ENCODE measurements at places on chromosomes 11 and 22. TPM values are rescaled to one million over a fixed set of nuclear protein-coding genes. Genes with fewer than 3 reads are reported as not detected.

The DDI1 gene
- not detected for total RNA-seq

GRCh38 chr22:25023879-25024278 lies 71.4 kb downstream of the KIAA1671 start:
- H3K27me3 ChIP-seq = peaks cover 21% of the 10 kb centered on the region
- no peak overlapping the region for H3K4me3 ChIP-seq
- no peaks in the 10 kb centered on the region for H3K36me3 ChIP-seq
- peaks cover 20% of the 10 kb centered on the region for H3K4me1 ChIP-seq

GRCh38 chr22:35930933-35931332 lies 97.7 kb downstream of the RBFOX2 start:
- H3K27me3 ChIP-seq = peaks cover 8% of the 10 kb centered on the region
- no peaks in the 10 kb centered on the region for H3K4me1 ChIP-seq
- no peaks in the 10 kb centered on the region for H3K36me3 ChIP-seq
- no peak for DNase-seq
- no peak overlapping the region for H3K27ac ChIP-seq

The STARD10 gene
- total RNA-seq = 4.5 TPM

GRCh38 chr11:3073029-3073435 lies 15.8 kb upstream of the CARS1 start:
- H3K36me3 ChIP-seq = no peaks in the 10 kb centered on the region
- H3K27me3 ChIP-seq = peaks cover 2% of the 10 kb centered on the region
- H3K4me1 ChIP-seq = no peaks in the 10 kb centered on the region

- no peak for DNase-seq
- no peak overlapping the region for H3K4me3 ChIP-seq
- H3K27me3 ChIP-seq = no peaks in the 10 kb centered on the region
- H3K4me1 ChIP-seq = peaks cover 2% of the 10 kb centered on the region
These were observed 18.4 kb upstream of the RAPSN start for GRCh38 chr11:47467357-47467756.

The MAP6 gene
- not detected for total RNA-seq

The VSIG10L2 gene
- total RNA-seq = not detected

- DNase-seq = no peak
- H3K27ac ChIP-seq = no peak overlapping the region
- H3K4me1 ChIP-seq = no peaks in the 10 kb centered on the region
- H3K36me3 ChIP-seq = no peaks in the 10 kb centered on the region
- H3K27me3 ChIP-seq = peaks cover 8% of the 10 kb centered on the region
- no peak overlapping the region for H3K4me3 ChIP-seq
These were observed 3.0 kb upstream of the SLC16A8 start for GRCh38 chr22:38086942-38087341.

The PARVG gene
- 175 TPM for total RNA-seq

The CHRNA10 gene
- 2.6 TPM for total RNA-seq

The POGLUT3 gene
- 27.6 TPM for total RNA-seq

The LGR4 gene
- total RNA-seq = not detected

DNA sequence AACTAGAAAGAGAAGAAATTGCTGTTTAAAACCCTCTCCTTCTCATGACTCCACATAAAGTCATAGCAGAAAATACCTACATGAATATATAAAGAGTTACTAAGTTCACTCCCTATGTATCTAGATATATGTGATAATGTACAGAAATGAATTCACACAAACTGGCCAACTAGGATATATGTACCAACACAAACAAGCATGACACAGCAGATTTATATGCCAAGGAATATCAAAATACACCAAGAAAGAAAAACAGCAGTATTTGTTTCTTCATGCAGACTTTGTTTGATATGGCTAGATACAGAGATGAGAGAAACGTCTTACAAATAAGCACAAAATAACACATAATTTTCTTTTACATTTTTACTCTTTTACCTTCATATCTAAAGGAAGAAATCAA lies 1.8 kb downstream of the OR51G1 start:
- H3K36me3 ChIP-seq = no peaks in the 10 kb centered on the region
- H3K27me3 ChIP-seq = no peaks in the 10 kb centered on the region
- H3K4me3 ChIP-seq = no peak overlapping the region
- H3K27ac ChIP-seq = no peak overlapping the region

GRCh38 chr11:69344570-69345145 lies 50.7 kb downstream of the MYEOV start:
- peak; percentile 15 for DNase-seq
- H3K4me1 ChIP-seq = no peaks in the 10 kb centered on the region
- no peaks in the 10 kb centered on the region for H3K27me3 ChIP-seq
- no peak overlapping the region for H3K4me3 ChIP-seq

DNA sequence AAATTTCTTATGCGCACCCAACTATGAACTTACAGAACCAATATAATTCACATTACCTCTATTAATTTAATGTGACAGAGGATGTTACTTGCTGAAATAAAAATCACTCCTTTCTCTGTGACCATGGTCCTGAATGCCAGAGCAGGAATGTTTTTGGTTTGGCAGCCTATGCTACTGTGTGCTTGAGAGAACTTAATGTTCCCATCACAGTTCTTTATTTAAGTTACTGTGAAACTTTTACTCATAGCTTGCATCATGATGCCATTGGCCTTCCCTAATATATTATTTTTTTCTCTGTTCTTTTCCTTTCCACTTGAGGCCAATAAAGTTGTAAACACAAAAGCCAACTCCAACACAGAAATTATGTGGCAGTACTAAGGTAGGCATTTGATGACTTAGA lies 142.2 kb downstream of the FAM76B start:
- H3K4me1 ChIP-seq = peaks cover 5% of the 10 kb centered on the region
- peaks cover 4% of the 10 kb centered on the region for H3K27me3 ChIP-seq
- H3K27ac ChIP-seq = no peak overlapping the region
- no peak overlapping the region for H3K4me3 ChIP-seq
- DNase-seq = no peak

GRCh38 chr11:13386567-13386966 lies 76.5 kb downstream of the BTBD10 start:
- H3K4me3 ChIP-seq = no peak overlapping the region
- no peak for DNase-seq
- no peak overlapping the region for H3K27ac ChIP-seq
- no peaks in the 10 kb centered on the region for H3K4me1 ChIP-seq

The FREY1 gene
- total RNA-seq = 2.1 TPM

- no peak overlapping the region for H3K27ac ChIP-seq
- no peaks in the 10 kb centered on the region for H3K4me1 ChIP-seq
- no peaks in the 10 kb centered on the region for H3K27me3 ChIP-seq
- DNase-seq = no peak
- H3K36me3 ChIP-seq = no peaks in the 10 kb centered on the region
- no peak overlapping the region for H3K4me3 ChIP-seq
These were observed 139.1 kb upstream of the BDNF start for GRCh38 chr11:27839226-27839913.

DNA sequence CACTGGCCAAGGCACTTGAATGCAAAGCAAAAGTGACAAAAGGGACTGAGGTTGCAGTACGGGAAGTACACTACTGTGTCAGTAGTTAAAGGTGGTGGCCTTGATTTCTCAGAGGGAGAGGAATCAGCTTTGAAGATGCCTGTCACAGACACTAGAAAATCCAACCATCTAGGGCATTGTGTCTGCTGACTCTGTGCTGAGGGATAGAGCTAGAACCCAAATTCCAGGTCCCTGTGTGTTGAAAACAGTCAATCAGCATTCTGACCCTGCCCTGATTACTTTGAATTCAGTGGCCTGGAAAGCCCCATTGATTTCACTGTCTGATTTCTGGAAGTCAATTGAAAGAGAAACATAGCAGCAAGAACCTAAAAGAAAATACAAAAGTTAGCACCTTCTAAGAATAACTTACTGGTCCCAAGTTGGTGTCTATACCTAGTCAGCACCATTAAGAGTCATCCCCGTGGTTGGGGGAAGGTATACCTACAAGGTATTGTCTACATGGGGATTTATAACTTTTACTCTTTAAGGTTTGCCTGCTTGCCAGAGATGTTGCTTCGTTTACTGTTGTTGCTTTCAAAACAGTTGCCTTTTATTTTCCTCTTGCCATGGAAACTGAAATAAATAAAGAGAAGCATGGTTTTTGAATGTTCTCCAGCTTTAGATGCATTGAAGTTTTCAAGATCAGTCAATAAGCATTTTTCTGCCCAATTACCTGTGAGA lies 97.3 kb downstream of the PDHX start:
- H3K27ac ChIP-seq = peak overlapping the region; percentile 66
- H3K4me3 ChIP-seq = peak overlapping the region; percentile 49
- H3K36me3 ChIP-seq = no peaks in the 10 kb centered on the region
- peaks cover 2% of the 10 kb centered on the region for H3K27me3 ChIP-seq

DNA sequence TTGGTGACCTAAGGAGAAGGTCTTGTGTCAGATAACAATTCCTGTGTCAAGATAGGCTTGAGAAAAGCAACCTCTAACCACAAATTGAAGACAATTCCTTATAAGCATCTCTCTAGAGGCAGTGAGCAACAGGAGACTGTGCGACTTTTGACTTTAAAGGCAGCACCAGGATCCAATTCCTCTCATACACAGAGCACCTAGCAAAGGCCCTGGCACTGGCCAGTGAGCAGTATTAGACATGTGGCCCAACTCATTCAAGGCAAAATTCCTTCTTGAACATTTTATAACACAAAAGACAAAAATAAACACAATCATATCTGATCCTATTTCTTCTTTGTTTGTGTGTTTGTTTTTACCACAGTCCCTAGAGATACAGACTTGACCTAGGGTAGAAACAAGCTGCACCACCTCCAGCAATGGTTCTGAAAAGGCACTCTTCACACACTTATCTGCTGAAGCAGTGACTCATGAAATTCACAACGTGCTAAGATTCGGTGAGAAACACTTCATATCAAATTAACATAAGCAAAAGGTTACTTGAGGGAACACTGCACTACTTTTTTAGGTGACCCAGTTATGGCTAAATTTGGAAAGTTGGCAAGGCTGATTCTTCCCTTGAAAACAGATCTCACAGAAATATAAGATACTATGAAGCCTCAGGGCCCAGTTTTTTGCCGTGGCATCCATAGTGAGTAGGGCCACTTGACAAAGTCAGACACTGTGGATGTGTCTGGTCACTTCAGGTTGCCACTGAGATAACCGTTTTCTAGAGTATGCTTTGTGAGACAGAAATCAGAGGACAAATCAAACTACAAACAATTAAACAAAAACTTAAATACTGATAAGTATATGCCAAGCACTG lies 1018.9 kb downstream of the DLG2 start:
- no peak overlapping the region for H3K4me3 ChIP-seq
- no peak overlapping the region for H3K27ac ChIP-seq
- no peak for DNase-seq
- H3K36me3 ChIP-seq = no peaks in the 10 kb centered on the region
- no peaks in the 10 kb centered on the region for H3K4me1 ChIP-seq

The LRFN4 gene
- total RNA-seq = 28.3 TPM

- H3K36me3 ChIP-seq = no peaks in the 10 kb centered on the region
- no peak overlapping the region for H3K27ac ChIP-seq
- no peak overlapping the region for H3K4me3 ChIP-seq
- H3K27me3 ChIP-seq = no peaks in the 10 kb centered on the region
These were observed 46.9 kb upstream of the CEP126 start for GRCh38 chr11:101867951-101868350.

The TIGD3 gene
- 1.4 TPM for total RNA-seq

GRCh38 chr11:129278586-129279319 lies 86.6 kb upstream of the ARHGAP32 start:
- DNase-seq = no peak
- peak overlapping the region; percentile 74 for H3K4me3 ChIP-seq
- no peaks in the 10 kb centered on the region for H3K36me3 ChIP-seq
- peak overlapping the region; percentile 46 for H3K27ac ChIP-seq

GRCh38 chr22:21693333-21693998 lies 27.7 kb downstream of the PPIL2 start:
- no peaks in the 10 kb centered on the region for H3K27me3 ChIP-seq
- DNase-seq = no peak
- no peak overlapping the region for H3K27ac ChIP-seq
- no peak overlapping the region for H3K4me3 ChIP-seq

DNA sequence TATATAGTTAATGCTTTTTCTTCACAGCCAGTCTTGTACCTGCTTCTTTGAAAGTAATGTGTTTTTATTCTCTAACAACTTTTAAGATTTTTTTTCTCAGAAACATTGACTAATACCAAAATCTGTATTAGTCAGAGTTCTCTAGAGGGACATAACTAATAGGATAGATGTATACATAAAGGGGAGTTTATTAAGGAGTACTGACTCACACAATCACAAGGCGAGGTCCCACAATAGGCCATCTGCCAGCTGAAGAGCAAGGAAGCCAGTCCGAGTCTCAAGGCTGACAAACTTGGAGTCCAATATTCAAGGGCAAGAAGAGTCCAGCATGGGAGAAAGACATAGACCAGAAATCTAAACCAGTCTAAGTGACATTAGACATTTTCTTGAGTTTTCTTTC lies 140.0 kb downstream of the RAB38 start:
- no peak overlapping the region for H3K27ac ChIP-seq
- no peak for DNase-seq
- no peaks in the 10 kb centered on the region for H3K36me3 ChIP-seq
- H3K4me1 ChIP-seq = no peaks in the 10 kb centered on the region

The UBQLN3 gene
- not detected for total RNA-seq

DNA sequence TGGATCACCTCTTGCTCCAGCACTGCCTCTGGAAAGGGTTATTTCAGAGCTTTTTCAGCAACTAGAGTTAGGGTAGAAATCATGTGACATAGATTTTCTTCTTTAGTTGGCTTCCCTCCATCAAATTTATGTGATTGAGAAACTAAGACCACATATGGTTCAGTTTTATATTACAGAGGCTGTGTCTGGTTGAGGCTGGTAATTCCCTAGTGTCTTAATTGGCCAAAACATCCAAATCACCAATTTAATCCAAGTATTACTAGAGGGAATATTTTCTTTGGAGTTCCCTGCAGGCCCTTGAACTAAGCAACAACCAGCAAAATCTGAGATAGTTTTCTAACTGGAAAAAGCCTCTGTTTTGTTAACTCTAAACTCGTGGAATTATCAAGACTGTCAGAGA lies 136.3 kb downstream of the ARHGAP42 start:
- no peak overlapping the region for H3K4me3 ChIP-seq
- DNase-seq = no peak
- H3K36me3 ChIP-seq = no peaks in the 10 kb centered on the region
- H3K27ac ChIP-seq = no peak overlapping the region
- H3K4me1 ChIP-seq = no peaks in the 10 kb centered on the region
- no peaks in the 10 kb centered on the region for H3K27me3 ChIP-seq

- no peaks in the 10 kb centered on the region for H3K4me1 ChIP-seq
- no peak overlapping the region for H3K27ac ChIP-seq
- no peak overlapping the region for H3K4me3 ChIP-seq
- no peaks in the 10 kb centered on the region for H3K36me3 ChIP-seq
- DNase-seq = no peak
- no peaks in the 10 kb centered on the region for H3K27me3 ChIP-seq
These were observed 357.6 kb downstream of the SHANK2 start for GRCh38 chr11:70894566-70895365.

The MLC1 gene
- total RNA-seq = 9.4 TPM

The CDON gene
- total RNA-seq = 4.1 TPM

- H3K36me3 ChIP-seq = no peaks in the 10 kb centered on the region
- peaks cover 12% of the 10 kb centered on the region for H3K27me3 ChIP-seq
- DNase-seq = no peak
- no peak overlapping the region for H3K4me3 ChIP-seq
- H3K27ac ChIP-seq = no peak overlapping the region
These were observed 191.8 kb upstream of the E2F8 start for GRCh38 chr11:19432370-19433061.

GRCh38 chr22:23113067-23113846 lies 28.5 kb downstream of the RSPH14 start:
- no peaks in the 10 kb centered on the region for H3K36me3 ChIP-seq
- H3K27ac ChIP-seq = peak overlapping the region; percentile 52
- DNase-seq = no peak
- H3K4me1 ChIP-seq = no peaks in the 10 kb centered on the region

The HORMAD2 gene
- not detected for total RNA-seq

The GNG3 gene
- total RNA-seq = not detected

GRCh38 chr11:70270877-70271648 lies 573 bp downstream of the PPFIA1 start:
- H3K4me3 ChIP-seq = peak overlapping the region; percentile 87
- peaks cover 32% of the 10 kb centered on the region for H3K36me3 ChIP-seq
- H3K27ac ChIP-seq = peak overlapping the region; percentile 80
- peak; percentile 51 for DNase-seq
- H3K27me3 ChIP-seq = peaks cover 4% of the 10 kb centered on the region
